Right cardiac atrium (tissue), 5 donors: ENCODE measurements at places on chromosomes 6 and 20. TPM values are rescaled to one million over a fixed set of nuclear protein-coding genes. Genes with fewer than 3 reads are reported as not detected.

PDE10A gene
- 3.6 TPM for total RNA-seq

PPP1R14C gene
- 105 TPM for total RNA-seq

UBE2C gene
- total RNA-seq = 2.1 TPM

PTCHD4 gene
- total RNA-seq = 0.61 TPM

BMP6 gene
- total RNA-seq = 4.6 TPM

OTOR gene
- not detected for total RNA-seq
